ENCODE measurements at places on chromosomes 4 and X.

GRCh38 chrX:14694611-14695010 lies 165.3 kb downstream of the GLRA2 start:
- DNase-seq: no peak

- DNase-seq: no peak
Measured at GRCh38 chr4:17232566-17233253, 279.2 kb downstream of the QDPR start.

GRCh38 chrX:50978920-50979682 lies 68.6 kb downstream of the BMP15 start:
- DNase-seq: no peak

DNA sequence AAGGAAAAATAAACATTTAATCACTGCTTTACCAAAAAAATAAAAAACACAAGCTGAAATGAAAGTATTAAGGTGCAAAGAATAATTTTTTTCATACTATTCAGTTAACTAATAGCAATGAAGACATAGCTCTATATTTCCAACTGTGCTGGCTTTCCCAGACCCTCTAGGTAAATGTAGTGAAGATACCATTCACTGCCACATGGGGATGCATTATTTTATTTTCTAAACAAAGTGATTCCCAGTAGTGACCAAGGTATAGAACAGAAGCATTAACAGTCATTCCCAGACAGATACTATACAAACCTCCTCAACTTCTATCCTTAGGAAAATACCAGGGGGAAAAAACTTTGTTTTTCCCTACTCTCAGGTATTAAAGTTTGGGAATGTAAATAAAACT lies 39.4 kb downstream of the ANTXR2 start:
- no peak for DNase-seq

DNA sequence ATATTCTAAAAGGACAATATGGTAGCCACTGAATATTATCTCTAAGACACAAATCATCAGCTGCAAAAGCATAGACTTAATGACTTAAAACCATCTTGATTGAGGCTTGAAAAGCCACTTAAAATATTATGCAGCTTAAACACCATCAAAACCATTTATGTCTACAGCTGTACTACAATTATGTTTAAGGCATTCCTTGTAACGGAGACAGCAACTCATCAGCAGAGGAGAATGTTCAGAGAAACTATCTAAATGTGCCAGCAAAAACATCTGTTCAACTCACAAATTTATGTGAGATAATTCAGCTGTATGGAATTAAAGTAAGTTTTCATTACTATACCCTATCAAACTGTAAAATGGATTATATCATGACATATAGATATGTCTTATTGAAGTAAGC lies 147.9 kb upstream of the CTSO start:
- DNase-seq: no peak

- no peak for DNase-seq
Measured at GRCh38 chrX:82666355-82666754, 841.7 kb upstream of the POU3F4 start.

DNA sequence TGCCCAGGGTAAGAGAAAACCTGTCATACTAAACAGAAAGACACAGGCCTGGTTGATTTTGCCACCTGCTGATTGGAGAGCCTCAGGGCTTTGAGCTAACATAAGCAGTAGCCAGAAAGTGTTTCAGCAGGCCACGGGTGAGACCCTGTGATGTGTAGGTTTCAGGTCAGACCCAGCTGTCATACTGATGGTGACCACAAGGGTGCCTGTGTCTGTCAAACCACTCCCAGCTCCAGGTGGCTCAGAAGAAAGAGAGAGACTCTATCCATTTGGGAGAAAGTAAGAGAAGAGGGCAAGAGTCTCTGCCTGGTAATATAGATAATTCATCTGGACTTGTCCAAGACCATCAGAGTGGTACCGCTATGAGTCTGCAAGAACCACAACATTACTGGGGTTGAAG lies 72.8 kb upstream of the NLRP2B start:
- no peak for DNase-seq

DNA sequence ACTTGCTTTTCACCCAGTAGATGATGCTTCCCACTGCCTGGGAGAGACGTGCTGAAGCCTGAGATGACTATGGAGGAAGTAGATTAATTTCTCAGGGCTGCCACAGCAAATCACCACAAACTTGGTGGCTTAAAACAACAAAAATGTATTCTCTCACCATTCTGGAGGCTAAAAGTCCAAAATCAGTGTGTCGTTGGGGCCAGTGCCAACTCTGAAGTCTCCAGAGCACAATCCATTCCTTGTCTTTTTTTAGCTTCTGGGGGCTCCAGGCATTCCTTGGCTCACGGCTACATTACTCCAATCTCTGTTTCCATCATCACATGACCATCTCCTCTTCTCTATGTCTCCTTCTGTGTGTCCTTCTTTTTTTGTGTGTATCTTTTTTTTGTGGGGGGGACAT lies 105.8 kb upstream of the C1QTNF7 start:
- DNase-seq: no peak

DNA sequence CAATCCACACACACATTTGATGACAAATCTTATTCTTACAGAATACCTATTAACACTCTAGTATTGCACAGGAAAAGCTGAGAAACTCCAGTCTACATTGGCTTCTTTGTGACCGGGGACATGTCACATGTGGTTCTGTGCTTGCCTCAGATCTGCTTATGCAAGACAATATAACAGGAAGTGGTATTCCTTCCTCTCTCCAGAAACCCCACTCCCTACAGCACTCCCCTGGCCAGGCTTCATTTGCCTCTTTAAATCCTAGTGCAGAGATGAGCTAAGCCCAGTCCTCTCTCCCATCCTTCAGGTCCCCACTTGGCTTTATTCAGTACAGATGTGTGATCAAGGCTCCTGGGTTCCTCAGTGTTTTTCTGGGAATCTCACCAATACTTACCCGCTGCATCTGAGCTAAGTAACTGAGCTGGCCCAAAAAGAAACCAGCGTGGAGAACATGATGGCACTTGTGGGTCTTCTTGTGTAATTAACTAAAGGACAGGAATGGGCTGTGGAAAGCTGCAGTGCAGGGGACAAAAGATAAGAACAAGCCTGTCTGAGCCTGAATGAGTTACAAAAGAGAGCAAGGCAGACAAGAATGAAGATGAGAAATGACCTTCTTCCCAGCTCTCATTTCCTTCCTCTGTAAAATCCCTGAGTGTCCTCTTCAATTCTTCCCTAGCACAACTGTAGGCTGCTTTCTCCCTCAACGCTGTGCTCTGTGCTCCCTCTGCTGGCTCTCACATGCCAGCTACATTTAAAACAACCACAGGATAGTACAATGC lies 105.6 kb downstream of the HNRNPD start:
- DNase-seq: no peak

GRCh38 chr4:47106561-47106960 lies 75.2 kb downstream of the GABRB1 start:
- no peak for DNase-seq

- DNase-seq: no peak
Measured at GRCh38 chr4:118005883-118006282, 28.4 kb upstream of the NDST3 start.

- no peak for DNase-seq
Measured at GRCh38 chrX:137574102-137574783, 8.3 kb downstream of the ZIC3 start.

- no peak for DNase-seq
Measured at GRCh38 chr4:144356941-144357381, 216.4 kb upstream of the GYPA start.

DNA sequence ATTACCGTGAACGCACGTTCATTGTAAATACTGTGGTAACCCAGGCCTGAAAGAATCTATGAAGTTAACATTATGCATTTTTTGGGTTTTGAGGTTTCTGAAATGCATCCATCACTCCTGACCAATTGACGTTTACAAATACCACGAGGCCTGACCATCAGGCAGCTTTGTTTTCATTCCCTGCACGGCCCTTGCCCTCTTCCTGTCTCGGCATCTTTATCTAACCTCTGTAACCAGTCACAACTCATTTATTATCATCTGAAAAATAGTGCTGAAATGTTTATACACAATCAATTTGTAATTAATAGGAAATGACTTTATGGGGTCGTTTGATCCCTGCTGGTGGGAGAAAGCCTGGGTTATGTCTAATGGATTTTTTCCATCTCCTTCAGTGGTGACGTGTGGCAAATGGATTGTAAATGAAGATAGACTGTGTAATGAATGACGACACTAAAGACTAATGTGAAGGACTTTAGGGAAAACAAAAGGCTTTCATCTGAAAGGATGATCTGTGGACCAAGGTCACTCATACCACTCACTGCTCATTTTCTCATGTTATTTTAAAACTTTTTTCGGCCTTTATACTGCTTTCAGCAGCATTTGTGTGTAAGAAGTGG lies 102.7 kb upstream of the SORBS2 start:
- DNase-seq: no peak

DNA sequence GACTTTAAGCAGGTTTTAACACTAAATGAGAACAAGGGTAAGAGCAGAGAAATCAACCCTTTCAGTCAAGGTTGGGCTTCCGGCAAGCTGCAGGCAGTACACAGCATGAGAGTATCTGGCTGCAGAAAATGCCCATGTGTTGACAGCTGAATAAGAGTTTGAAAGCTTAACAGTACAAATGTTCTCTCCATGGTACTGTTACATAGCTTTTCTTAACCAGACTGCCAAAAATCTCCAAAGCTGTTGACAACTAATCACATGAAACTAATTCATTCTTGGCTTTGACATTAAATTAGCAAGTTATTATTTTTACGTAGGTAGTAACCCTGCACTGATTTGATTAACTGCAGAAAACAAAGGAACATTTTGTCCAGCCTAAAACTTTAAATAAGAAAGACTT lies 153.5 kb downstream of the SLC10A7 start:
- DNase-seq: no peak

DNA sequence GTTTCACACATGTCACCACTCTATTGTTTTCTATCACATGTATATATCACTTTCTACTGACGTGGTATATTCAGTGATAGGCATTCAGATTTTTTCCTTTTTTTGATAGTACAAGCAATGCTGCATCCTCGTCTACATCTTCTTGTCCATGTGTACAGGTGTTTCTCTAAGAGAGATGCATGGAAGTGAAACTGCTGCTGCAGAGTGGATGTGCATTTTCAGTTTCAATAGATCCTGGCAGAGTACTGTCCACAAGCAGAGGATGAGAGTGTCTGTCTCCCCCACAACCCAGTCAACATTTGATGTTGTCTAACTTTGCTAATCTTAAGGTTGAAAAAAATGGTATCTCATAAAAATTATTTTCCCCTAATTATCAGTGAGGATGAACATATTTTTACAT lies 194.0 kb upstream of the CASK start:
- no peak for DNase-seq

- DNase-seq: no peak
Measured at GRCh38 chrX:47507153-47507867, 24.3 kb upstream of the ZNF41 start.

- DNase-seq: no peak
Measured at GRCh38 chr4:107243141-107243781, 207.1 kb upstream of the DKK2 start.

- DNase-seq: no peak
Measured at GRCh38 chrX:21725916-21726315, 32.0 kb downstream of the SMPX start.

DNA sequence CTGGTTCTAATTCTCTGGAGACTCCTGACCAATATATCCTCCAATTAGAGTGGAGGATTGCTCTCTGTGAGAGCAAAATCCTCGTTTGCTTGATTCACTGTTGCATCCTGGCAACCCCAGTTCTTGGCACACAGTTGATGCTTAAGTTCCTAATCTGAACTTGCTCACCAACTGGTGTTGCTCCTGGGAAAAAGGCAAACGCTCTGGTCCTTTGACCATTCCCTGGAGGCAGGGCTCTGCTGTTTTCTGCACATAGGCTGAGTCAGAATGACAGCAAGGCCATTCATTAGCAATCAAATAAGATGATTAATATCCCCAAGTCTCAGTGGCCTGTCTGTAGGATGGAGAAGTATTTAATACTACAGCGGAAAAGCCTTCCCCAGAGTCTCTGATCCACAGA lies 172.7 kb upstream of the TBC1D9 start:
- DNase-seq: no peak

DNA sequence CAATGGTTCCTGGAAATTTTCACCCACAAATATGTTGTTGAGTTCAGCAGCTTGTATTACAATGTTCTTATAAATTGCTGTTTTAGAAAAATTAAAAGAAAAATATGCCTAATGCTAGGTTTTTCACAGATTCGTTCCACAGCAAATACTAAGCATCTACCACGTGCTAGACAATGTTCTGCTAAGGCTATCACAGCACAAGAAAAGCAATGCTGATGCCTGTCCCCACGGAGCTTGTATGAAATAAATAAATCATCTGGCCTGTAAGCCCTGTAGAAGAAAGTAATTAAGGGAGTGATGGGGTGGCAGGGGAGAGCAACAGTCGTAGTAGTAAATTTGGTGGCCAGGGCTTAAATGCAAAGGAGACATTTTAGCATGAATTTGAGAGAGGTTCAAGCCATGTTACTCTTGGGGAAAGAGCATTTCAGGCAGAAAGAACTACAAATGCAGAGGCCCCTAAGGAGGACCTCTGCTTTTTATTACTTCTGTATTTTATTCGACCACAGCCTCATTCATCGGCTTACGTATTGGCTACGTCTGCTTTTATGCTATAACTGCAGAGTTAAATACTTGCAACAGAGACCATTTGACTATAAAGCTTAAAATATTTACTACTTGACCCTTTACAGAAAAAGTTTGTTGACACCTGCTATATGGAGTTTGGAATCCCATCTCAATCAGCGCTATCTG lies 36.3 kb downstream of the ARAP2 start:
- DNase-seq: no peak

DNA sequence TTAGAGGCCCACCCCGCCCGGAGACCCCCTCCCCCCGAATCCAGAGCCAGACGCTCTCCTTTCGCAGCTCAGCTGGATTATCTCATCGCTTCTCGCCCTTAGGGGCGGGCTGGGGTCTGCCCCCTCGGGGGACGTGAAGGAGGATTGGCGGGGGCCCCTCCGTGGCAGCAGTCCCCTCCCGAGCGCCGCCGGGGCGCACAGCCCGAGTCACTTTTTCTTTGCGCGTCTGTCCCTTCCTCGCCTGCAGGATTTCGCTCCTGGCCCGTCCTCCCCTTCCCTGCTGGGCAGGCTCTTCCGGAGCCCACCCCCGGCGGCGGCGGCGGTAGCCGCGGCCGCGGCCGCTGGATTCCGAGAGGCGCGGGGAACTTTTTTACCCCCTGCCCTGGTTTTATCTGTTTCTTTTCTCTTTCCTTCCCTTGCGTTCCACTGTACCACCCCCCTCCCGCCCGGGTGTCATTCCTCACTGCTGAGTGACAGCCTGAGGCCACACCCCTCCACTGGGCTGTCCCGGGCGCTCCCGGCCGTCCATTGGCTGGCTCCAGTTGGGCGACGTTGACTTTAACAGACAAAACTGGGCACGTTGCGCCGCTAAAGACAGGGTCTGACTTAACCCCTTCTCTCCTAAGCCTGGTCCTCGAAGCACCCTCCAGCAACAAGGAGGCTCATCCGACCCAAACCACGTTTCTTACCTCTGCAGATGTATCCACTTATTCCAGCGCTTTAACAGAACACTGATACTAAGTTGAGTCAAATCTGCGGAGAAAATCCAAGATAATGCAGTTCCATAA lies 492 bp upstream of the NKX3-2 start:
- no peak for DNase-seq

- DNase-seq: no peak
Measured at GRCh38 chr4:137644201-137644600, 111.9 kb upstream of the PCDH18 start.

- DNase-seq: no peak
Measured at GRCh38 chr4:7423801-7424552, 10.8 kb downstream of the PSAPL1 start.
